ENCODE measurements at places on chromosomes 3 and 15. TPM values are rescaled to one million over a fixed set of nuclear protein-coding genes. Genes with fewer than 3 reads are reported as not detected.

Gene ZNF654
- 26.8 TPM for total RNA-seq

Gene ABHD10
- 40.1 TPM for total RNA-seq

- no peak overlapping the region for H3K27ac ChIP-seq
- no peaks in the 10 kb centered on the region for H3K36me3 ChIP-seq
- no peak overlapping the region for H3K4me3 ChIP-seq
- no peak for DNase-seq
Observed at GRCh38 chr3:194355379-194355778, 4.3 kb upstream of the CPN2 start.

- no peaks in the 10 kb centered on the region for H3K4me1 ChIP-seq
- H3K27me3 ChIP-seq = no peaks in the 10 kb centered on the region
- no peak overlapping the region for H3K27ac ChIP-seq
- no peak for DNase-seq
- H3K36me3 ChIP-seq = no peaks in the 10 kb centered on the region
Observed at GRCh38 chr3:39540162-39540921, 72.9 kb downstream of the MOBP start.

All from CD4-positive, alpha-beta memory T cell (primary cell).